ENCODE measurements at places on chromosomes 11 and 22.

DNA sequence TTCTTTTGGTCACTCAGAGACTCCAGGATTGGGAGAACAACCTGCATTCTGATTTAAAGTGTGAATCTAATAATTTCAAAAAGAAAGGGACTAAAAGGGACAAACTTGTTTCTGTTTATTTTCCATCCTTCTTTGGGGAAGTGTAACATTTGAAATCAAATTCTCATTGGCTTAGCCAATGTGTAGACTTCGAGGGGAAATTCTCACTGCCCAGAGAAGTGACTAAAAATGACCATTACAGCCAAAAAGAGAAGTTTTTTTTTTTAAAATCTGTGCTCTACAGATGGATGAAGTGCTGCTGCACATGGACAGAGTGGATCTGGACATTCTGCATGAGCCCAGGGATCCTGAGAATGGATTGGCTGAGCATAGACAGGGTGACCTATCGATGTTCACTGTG is 49.4 kb upstream of the ELF5 start:
- DNase-seq: no peak

GRCh38 chr22:39661842-39662685 is 91.5 kb downstream of the CACNA1I start:
- DNase-seq: peak; percentile 90

DNA sequence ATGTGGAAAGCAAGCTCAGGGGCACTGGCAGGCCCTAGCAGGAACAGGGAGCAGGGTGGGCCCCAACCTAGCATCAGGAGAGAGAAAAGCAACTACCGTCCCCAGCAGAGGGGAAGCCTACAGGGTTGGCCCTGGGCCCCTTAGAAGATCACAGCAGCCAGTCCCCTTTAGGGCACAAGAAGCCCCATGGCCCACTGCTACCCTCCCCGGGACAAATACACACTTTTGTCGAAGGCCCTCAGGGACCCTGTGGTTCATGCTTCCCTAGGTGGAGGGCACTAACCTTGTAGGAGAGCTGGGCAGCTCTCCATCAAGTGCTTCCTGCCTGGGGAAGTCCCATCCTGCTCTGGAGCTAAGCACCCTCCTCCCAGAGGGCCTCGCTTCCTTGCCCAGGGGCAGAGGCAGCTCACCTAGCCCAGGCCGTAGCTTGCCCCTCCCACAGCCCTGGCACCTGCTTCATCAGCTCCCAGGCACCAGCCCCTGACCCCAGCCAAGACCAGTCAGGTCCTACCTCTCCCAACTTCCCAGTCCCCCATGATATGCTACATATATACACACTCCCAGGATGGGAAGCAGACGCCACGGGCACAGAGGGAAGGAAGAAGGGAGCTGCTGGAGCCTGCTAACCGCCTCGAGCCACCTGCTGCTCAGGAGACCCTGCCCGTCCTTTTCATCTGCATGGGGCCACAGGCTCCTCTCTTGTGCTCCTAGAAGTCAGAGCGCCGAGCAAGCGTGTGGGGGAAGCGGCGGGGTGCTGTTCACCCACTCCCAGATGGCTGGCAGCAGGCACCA is 20.1 kb downstream of the SUN2 start:
- no peak for DNase-seq

- DNase-seq: no peak
Measured at GRCh38 chr11:104120493-104121137, 43.3 kb downstream of the PDGFD start.

DNA sequence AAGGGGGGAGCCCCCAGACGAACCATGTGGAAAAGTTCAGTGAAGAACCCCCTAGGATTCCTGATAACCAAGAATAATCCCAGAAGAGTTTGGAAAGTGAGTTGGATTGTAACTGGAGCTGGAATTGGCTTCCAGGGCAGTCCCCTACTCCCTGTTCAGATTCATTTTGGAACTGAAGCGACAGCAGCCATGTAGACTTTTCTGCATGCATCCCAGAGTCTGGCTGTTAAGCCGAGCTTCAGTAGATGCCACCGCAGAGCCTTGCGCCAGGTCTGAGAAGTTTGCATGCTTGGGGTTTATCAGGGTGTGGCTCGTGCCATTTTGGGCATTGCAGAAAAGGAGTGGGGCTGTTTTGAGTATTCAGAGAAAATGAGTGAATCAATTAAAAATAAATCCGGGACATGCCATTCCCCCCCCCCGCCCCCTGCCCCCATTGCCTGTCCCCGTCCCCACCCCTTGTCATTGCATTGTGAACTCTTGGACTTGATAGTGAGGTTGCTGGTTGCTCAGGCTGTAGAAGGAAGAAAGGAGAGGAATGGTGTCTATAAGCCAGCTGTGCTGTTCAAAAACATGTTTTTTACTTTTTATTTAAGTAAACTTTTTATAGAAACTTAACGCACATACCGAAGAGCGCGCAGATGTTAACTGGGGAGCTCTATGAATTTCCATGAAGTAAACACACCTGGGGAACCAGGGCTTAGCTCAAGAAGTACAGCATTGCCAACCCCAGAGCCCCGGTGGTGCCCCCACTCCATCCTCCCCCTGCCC is 71.2 kb downstream of the LDLRAD3 start:
- DNase-seq: no peak

- no peak for DNase-seq
Measured at GRCh38 chr11:116517584-116517983, 255.2 kb downstream of the BUD13 start.

- peak; percentile 90 for DNase-seq
Measured at GRCh38 chr22:50526108-50526833, 873 bp upstream of the SCO2 start.

GRCh38 chr11:77801477-77801876 is 19.0 kb downstream of the RSF1 start:
- DNase-seq: no peak

- DNase-seq: no peak
Measured at GRCh38 chr11:2790568-2790921, 90.8 kb upstream of the KCNQ1OT1 start.

DNA sequence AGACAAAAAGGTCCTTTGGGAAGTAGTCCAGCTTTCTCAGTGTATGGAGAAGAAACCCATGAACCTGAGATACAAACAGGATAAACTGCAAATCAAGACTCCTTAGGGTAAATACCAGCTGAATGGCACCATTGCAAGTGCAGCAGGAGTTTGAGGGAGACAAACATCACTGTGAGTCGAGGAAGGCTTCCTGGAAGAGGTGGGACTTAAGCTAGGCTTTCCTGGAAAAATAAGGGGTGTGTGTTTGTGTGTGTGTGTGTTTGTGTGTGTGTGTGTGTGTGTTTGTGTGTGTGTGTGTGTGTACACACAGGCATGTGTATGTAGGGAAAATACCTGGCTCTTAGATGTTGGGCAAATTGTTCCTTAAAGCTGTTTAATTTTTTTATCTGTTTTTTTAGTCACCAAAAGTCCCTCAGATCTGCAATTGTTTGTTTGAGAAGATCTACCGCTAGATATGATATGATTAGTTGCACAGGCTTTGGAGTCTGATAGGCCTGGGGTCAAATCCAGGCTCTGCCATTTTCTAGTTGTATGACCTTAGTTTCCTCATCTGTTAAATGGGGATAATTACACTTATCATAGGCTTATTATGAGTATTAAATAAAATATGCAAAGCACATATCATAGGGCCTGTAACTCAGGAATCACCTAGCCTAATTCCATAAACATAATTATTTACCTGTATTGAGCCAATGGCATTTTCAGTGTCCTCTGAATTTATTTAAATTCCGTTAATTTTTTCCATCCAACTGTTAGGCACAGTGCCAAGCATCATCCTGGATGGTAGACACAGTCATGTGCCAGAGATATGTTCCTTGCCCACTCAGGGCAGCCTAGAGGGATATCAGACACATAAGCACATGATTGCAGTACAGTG is 85.6 kb upstream of the EED start:
- DNase-seq: no peak

GRCh38 chr11:109510316-109510715 is 88.3 kb downstream of the C11orf87 start:
- no peak for DNase-seq

DNA sequence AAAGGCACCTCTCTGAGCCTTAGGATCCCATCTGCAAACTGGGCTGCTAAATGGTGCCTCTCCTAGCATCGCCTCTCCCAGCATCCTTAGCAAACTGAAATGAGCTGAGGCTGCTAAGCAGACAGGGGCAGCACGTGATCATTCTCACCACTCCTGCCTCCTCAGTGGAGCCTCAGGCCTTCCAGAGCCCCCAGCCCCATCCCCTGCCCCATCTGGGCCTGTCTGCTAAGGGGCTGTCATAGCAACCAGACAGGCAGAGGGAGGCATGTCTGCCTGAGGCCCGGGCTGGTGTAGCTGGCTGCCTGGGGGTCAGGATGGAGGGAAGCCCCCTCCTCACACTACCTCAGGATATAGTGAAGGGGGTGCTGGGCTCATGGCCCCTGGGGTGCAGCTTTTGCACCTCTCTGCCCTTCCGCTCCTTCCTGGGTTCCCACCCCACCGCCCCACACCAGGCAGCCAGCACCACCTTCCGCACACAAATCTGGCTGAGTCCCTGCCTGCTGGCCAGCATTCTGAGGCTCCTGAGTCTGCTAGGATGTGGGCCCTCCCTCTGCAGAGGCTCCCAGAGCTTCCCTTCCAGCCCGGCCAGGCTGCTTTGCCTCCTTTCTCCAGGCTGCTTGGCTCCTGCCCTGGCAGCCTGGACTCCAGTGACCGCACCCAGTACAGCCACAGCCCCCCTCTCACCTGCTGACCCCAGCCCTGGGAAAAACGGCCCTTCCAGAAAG is 47.5 kb upstream of the TTLL12 start:
- no peak for DNase-seq

DNA sequence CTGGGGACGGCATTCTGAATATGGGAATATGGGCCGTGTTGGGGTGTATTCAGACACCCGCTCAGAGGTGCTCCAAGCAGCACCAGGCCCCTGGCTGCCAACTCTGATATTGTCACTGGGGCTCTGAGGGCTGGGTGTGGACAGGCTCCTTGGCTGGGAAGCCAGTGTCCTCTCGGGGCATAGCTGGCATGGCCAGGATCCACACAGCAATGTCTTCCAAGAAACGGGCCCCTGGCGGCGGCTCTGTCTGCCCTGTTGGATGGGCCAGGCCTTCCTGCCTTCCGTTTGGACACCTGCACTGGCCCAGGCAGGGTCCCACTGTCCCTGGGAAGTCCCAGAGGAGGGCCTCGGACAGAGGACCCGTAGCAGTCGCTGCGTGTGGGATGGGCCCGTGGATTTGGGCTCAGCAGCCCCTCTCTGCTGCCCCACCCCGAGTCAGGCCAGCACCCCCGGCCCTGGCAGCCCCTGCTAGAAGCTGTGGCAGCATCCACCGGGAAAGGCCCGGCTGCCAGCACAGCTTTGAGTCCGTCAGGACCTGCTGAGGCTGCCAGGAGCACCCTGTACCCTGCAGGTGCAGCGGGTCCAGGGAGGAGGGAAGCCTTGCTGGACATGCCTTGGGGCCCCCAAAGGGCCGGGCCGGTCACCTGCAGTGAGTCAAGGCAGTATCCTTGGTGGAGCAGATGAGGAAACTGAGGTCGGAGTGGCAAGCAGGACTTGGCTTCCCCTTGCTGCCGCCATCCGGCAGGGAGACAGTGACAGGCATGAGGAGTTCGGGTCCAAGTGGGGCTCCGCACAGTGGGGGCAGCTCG is 4.1 kb downstream of the PANX2 start:
- DNase-seq: no peak

GRCh38 chr22:37060801-37061610 is 9.5 kb downstream of the KCTD17 start:
- no peak for DNase-seq

DNA sequence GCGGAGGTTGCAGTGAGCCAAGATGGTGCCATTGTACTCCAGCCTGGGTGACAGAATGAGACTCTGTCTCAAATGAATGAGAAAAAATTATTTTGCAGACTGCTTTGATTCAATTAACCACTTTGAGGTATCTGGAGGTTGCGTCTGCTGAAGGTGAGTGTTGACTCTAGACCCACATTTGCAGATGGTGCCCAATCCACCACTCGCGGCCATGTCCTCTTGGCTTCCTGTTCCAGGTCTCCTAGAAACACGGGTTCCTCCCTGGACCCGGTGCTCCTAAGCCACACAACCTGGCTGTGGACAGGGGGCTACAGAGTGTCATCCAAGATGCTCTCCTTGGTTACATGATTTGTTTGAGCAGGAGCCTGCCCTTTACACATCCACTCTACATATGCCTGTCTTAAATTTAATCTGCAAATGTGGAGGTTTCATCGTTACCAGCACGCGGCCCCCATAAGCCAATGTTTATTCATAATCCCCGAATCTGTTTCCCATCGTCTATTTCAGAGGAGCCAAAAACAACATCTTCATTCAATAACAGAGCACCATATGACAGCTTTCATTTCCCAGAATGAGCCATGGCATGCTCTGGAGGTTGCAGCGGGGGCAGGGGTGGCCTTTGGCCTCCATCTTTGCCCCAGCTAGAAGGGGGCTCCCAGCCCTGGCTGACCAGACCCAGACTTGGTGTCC is 377.2 kb downstream of the CTTN start:
- DNase-seq: no peak

- DNase-seq: no peak
Measured at GRCh38 chr22:50678218-50678650, 5.6 kb downstream of the SHANK3 start.

GRCh38 chr22:22422629-22423112 is 85.9 kb downstream of the ZNF280B start:
- DNase-seq: peak; percentile 65

- DNase-seq: no peak
Measured at GRCh38 chr11:77346906-77347603, 45.6 kb upstream of the GDPD4 start.

DNA sequence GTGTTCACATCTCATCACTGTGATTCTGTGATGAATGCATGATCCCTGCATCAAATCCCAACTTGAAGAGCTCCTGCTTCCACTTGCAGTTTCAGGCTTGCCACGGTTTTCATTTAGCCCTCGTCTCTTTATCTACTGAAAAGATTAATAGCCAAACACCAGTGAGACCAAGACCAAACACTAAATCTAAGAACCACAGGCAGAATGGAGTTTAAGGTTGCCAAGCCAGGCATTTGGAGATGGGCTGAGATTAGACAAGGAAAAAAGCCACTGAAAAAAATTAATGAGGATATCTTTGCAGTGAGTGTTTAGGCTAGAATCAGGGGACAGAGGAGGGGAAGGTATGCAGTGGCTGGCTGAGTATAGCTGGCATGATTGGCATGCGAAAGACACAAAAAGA is 227.2 kb upstream of the BLID start:
- DNase-seq: no peak

DNA sequence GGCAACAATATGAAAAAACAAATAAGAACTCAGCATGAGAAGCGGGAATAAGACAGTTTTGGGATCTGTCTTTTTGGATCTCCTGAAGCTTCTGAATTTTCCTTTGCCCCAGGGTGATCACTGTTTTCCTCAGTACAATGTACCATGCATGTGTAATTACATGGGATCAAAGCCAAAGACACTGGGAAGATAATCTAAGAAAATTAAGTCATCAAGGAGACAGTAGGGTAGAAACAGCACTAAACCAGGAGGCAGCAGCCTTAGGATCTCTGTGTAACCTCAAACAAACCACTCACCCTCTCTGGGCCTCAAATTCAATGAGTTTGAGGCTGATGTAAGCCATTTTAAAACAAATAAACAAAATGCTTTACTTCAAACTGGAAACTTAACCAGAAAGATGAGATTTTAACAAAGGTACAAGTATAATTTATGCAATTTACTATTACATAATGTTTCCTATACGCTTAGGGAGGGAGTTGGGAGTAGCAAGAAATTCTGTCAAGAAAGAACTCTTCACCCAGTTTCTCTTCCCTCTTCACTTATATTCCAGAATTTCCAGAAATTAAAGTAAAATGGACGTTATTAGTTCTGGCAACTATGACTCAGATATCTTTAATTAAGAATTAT is 77.0 kb downstream of the RAB30 start:
- no peak for DNase-seq

- no peak for DNase-seq
Measured at GRCh38 chr11:130441719-130442118, 6.7 kb upstream of the ADAMTS15 start.
